ENCODE measurements at places on chromosomes 12 and 14.

DNA sequence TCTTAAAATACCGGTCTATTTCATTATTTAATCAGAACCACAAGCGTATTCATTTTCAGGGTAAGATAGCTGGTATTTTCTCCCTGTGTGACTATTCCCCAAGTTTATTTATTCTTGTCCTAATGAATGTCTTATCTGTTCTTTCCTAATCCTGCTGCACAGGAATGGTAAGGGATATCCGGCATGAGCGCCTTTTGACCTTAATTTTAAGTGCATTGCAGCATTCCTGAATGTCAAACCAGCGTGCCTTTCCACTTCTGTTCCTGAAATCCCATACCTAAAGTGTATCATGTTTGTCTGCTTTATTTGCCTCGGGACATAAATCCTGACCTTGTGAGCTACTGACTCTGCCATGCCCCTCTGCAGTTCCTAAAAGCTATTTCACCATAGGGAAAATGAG lies 1713.2 kb upstream of the FLRT2 start:
- DNase-seq = no peak

DNA sequence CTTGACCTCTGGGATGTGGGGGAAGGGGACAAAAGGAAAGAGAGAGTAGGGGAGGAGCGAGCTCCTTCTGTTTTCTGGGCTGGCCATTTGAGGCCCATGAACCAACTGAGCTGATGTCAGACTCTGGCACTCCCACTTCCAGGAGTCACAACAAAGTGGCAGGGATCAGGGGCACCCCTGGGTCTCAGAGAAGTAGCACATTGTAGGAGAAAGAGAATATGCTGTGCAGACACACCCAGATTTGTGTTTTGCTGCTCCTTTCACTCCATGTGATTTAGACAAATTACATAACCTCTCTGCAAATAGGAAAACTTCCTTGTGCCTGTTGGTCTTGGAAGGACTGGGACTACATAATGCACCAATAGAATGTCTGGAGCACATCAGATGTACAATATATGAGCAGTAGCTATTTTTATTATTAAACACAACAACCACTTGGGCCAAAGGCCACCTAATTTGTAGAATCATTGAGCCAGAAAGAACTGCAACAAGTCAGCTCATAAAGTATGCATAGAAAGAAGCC lies 265.5 kb downstream of the ZFP36L1 start:
- DNase-seq = no peak

GRCh38 chr14:77918448-77918847 lies 118.5 kb downstream of the ADCK1 start:
- no peak for DNase-seq

GRCh38 chr14:29684926-29685325 lies 242.7 kb downstream of the PRKD1 start:
- DNase-seq = no peak

GRCh38 chr12:107359382-107359781 lies 266.0 kb upstream of the CRY1 start:
- no peak for DNase-seq

- DNase-seq = no peak
These were observed 23.1 kb downstream of the KCNK10 start for GRCh38 chr14:88299865-88300530.

GRCh38 chr14:99254328-99255009 lies 17.5 kb downstream of the BCL11B start:
- DNase-seq = no peak

GRCh38 chr12:49108958-49109404 lies 1.7 kb downstream of the LMBR1L start:
- no peak for DNase-seq

- no peak for DNase-seq
These were observed 10.4 kb downstream of the MSI1 start for GRCh38 chr12:120358412-120359100.

DNA sequence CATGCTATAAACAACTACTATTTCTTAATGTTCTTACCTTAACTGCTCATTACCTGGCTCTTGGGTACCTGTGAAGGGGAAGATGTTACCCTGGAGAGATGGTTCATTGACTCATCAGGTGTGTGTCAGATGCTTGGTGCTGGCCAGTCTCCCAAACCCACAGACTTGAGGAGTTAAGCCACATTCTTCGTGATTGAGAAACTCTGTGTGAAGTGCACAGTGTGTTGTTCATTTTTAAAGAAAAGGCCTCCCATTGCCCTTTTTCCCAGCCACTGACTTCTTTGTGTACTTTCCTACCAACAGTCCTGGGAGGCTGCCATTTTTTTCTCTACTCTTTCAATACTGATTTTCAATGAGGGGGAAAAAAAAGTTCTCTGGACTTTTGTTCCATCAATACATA lies 3.2 kb downstream of the MGST1 start:
- DNase-seq = no peak

DNA sequence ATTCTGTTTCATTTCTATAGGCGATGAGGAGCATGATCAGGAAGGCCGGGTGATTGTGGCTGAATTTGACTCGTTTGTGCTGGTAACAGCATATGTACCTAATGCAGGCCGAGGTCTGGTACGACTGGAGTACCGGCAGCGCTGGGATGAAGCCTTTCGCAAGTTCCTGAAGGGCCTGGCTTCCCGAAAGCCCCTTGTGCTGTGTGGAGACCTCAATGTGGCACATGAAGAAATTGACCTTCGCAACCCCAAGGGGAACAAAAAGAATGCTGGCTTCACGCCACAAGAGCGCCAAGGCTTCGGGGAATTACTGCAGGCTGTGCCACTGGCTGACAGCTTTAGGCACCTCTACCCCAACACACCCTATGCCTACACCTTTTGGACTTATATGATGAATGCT lies 1.9 kb downstream of the APEX1 start:
- DNase-seq = no peak

DNA sequence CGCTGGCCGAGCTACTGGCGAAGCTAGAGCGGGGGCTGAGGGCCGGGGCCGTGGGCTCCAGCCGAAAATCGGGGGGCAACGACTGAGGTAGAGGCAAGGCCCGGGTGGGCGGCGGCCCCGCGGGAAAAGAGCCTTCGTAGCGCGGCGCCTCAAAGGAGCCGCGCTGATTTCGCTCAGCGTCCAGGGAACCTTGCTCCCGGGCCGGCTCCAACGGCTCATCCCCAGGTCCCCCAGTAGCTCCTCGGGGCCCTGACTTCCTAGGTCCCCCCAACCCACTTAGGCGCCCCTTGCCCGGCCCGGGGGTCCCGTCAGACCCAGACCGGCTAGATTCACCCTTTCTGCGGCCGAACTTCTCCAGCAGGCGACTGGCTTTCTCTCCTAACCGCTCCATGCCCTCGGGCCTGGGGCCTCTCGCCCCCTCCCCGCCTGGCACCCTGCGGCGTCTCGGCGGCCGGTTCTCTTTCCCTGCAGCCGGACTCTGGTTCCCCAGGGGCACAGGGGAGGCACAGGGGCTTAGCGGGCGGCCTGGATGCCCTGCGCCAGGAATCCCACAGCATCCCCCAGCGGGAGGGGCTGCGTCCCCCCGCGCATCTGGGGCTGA lies 375 bp downstream of the AJUBA start:
- no peak for DNase-seq

GRCh38 chr12:110932046-110932445 lies 11.7 kb upstream of the MYL2 start:
- DNase-seq = no peak

DNA sequence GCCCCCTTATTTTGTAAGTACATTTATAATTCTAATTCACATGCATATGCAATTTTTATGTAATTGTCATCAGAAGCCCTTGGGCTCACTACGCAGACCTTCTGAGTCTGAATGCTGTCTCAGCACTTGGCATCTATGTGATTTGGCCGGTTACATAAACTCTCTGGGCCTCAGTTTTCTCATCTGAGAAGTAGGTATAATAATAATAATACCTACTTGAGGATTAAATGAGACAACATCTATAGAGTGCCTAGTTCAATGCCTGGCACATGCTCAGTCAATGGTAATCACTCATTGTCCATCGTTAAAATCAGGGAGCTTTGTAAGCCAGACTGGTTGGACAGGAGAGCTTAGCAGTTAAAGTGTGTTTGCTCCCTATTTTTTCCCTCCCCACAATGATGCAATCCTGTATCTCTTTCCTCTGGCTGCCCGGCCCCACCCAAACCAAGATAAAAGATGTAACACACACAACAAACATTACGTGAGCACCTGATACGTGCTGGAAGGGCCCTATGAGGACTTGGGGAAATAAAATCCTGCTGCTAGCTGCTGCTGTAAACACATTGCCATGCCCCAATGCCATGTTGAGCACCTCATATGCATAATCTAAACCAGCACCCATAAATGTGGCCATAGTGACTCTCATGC lies 235.0 kb downstream of the CRADD start:
- no peak for DNase-seq

DNA sequence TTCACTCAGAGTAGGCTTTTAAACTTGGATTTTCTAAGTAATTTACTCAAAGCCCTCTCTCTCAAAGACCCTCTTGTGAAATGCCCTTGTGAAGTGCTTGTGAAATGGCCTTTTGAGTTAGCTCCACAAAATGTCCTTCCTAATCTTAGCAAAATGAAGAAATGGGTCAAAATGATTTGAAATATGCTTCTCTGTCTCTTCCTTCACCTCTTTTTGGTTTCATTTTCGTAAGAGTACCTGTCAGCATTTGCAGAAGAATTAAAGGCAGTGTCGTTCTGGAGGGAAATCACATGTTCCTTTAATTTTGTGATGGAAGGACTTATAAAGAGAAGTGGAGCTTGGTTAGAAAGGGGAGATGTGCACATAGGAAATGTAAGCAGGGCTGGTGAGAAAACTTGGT lies 93.7 kb downstream of the HMGA2 start:
- no peak for DNase-seq

DNA sequence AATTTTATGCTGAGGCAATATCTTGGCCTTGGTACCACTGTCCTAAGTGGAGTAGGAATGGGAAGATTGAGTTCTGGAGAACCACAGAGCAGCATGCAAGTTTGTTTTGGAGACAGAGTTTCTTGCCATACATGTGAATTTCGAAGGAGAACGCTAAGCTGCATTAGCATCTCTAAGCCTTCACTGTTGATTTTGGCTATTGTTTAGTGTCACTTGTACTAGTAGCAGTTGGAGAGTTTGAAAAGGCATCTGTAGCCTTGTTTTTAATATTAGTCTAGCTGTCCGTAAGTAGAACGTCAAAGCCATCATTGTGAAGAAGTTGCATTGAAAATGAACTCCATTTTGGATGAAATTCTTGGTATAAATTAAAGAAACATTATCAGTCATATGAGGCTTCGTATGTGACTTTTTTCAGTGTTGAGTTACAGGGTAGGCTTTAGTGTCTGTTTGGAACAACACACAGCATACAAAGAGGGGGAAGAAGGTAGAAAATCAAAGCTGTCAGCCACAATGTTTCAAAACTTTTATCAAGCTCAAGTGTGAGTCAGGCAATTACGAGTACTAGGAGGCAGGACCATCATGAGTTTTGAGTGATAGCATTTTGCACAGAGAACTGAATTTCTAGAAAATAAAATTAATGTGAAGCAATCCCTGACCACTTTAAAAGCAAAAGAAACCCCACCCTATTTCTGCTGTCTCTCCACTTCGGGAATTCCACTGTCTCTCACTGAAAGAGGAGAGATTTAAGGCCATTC lies 70.2 kb upstream of the NAV3 start:
- no peak for DNase-seq

DNA sequence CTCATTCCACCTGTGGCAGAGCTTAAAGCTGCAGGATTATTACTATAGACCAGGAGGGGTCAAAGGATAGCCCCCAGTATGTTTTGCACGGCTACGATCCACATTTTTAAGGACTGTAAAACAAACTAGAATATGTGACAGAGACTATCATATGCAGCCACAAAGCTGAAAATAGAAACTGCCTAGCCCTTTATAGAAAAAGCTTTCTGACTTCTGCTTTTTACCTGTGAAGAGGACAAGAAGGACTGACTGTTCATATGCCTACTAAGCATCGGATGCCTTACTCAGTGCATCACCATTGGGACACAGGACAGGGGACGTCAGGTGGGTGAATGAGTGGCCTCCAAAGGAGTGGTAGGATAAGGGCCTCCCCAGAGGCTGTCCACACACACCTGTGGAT lies 29.8 kb downstream of the SPTB start:
- no peak for DNase-seq

- DNase-seq = no peak
These were observed 96.4 kb upstream of the DCD start for GRCh38 chr12:54744590-54744989.

DNA sequence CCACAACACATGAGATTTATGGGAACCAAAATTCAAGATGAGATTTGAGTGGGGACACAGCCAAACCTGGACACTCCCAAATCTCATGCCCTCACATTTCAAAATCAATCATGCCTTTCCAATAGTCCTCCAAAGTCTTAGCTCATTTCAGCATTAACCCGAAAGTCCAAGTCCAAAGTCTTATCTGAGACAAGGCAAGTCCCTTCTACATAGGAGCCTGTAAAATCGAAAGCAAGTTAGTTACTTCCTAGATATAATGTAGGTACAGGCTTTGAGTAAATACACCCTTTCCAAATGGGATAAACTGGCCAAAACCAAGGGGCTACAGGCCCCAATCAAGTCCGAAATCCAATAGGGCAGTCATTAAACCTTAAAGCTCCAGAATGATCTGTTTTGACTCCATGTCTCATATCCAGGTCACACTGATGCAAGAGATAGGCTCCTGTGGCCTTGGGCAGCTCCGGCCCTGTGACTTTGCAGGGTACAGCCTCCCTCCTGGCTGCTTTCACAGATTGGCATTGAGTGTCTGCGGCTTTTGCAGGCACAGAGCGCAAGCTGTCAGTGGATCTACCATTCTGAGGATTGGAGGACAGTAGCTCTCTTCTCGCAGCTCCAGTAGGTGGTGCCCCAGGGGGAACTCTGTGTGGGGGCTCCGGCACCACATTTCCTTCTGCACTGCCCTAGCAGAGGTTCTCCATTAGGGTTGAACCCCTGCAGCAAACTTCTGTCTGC lies 60.1 kb downstream of the LRIG3 start:
- DNase-seq = no peak

GRCh38 chr14:59268858-59269257 lies 80.4 kb downstream of the DAAM1 start:
- DNase-seq = no peak

Data from posterior cingulate gyrus (tissue), 11 donors.